Right cardiac atrium (tissue), 5 donors: ENCODE measurements at places on chromosomes 11 and 22.
A peak's percentile ranks its signal among the peaks of the same experiment; 100 is the strongest.

- DNase-seq = peak; percentile 86
These were observed 2.5 kb upstream of the RCN1 start for GRCh38 chr11:32088117-32088941.

DNA sequence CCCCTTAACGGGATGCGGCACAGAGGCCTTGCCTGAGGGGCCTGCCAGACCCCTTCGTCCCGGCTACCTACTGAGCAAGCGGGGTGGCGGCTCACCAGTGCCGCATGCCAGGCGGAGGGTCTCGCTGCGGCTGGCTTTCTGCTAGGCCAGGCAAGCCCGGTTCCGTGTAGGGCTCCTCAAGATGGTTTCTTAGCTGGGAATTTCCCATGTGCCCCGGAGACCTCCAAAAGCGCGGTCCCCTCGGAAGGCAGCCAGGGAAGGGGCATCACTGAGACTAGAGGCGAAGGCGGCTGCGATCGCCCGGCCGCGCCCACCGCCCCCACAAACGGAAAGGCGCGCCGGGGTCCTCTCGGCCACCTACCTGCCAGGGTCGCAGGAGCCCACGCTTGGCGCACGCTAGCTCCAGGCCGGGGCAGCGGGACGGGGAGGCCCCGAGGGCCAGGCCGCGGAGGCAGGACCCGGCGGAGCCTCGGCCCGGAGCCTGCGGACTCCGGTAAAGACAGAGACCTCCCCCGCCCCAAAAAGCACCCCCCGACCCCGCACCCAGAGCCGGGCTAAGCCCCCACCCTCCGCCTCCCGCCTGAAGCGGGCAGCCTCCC is 23.8 kb downstream of the MICAL3 start:
- peak; percentile 71 for DNase-seq

GRCh38 chr11:25485315-25485714 is 846.6 kb upstream of the ANO3 start:
- no peak for DNase-seq

DNA sequence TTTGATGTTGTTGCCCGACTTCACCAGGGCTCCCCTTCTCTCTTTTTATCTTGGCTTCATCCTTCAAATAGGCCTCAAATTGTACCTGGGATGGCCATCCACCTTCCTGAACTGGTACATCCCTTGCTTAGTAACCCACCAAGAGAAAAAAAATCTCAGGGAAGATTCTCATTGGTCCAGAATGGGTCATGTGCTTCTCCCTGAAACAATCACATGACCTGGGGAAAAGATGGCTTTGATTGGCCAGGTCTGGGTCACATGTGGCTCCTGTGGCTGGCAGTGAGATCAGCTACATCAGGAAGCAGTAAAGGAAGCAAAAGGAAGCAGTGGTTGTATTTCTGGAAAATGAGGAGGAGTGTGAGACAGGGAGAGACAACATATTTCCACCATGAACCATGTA is 540.2 kb downstream of the MIAT start:
- no peak for DNase-seq

DNA sequence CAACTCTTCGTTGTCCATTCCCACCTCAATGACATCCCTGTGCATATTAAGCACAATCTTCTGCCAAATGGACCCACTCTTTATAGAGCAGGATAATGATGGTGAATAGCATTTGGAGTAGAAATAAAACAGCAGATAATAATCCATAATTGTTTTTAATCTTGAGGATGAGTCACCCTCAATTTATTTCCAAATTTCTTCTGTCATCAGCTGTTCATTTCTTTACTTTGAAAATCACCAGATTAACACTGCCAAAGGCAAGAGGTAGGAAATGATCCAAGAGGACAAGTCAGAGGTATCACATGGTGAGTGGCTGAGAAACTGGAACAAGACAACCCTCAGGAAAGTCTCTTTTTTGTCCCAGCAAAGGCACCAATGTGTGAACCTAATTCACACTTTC is 7.3 kb upstream of the AMBRA1 start:
- DNase-seq = no peak

DNA sequence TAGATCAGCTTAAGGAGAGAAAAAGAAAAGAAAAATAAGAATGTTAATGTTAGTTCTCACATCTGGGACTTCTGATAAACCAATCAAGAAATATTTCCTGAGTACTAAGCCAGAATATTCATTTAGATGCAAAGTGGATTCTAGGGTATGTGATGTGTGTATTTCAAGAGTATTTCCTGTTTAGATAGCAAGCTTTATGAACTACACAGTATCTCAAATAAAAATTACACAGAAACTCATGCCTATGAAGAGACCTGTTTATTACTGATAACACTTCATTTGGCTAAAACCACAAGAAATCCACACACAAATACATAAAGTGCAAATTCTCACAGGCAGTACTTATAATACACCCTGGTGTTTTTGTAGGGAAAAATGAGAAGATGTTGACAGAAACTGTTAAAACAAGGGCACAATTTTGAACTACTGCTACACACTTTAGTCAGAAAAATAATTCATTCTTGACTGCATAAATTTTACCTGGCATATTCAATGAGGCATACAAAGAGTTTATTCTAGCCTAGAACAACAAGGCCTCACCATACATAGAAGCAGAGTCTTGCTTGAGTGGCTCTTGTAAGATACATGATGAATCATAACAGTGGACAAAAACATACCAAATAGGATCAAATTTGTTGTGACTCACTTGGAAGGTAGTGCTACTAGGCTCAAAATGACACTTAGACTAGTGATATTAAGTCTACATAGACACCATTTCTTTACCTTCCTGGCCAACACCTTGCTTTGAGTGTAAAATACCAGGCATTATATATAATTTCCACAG is 18.8 kb upstream of the P4HA3 start:
- no peak for DNase-seq

- DNase-seq = no peak
These were observed 9.1 kb upstream of the TAGLN start for GRCh38 chr11:117189941-117190544.

GRCh38 chr22:44112191-44112590 is 68.5 kb upstream of the PARVG start:
- DNase-seq = no peak

- DNase-seq = no peak
These were observed 14.1 kb downstream of the WT1 start for GRCh38 chr11:32420937-32421901.

GRCh38 chr11:103929170-103929903 is 107.1 kb upstream of the DDI1 start:
- DNase-seq = no peak

GRCh38 chr11:46335271-46335670 is 12.0 kb upstream of the DGKZ start:
- no peak for DNase-seq

- no peak for DNase-seq
These were observed 24.3 kb downstream of the AMOTL1 start for GRCh38 chr11:94792451-94792850.

GRCh38 chr11:108666373-108666772 is 1.5 kb downstream of the DDX10 start:
- no peak for DNase-seq

GRCh38 chr11:70798296-70798695 is 400.0 kb downstream of the CTTN start:
- DNase-seq = no peak

DNA sequence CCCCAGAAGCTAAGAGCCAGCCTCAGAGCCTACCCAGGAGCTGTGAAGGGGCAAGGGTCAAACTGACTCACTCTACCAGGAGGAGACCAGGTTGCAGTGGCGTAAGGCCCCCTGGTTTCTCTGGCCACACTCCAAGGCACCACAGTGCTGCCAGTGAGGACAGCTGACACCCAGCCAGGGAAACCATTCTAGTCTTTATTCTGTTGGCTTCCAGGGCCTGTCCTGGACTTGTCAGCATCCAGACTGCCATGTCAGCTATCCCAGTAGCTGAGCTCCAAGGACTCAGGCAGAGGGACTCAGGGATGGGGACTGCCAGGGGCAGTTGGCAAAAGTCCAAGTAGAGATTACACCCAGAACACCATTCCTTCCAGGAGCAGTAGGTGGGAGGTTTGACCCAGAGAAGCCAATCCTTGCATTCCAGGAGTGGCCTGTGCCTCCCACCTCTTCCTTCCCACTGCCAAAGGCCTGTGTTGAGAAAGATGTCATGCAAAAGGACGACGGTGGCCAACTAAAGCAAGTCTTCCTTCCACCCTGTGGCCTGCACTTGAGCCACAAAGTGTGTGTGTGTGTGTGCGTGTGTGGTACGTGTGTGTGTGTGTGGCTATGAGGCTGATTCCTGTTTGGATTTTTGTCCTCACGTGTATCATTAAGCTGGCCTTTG is 3.6 kb upstream of the MAPK8IP1 start:
- no peak for DNase-seq

- DNase-seq = peak; percentile 92
These were observed 62.5 kb upstream of the PPARA start for GRCh38 chr22:46087816-46088277.

DNA sequence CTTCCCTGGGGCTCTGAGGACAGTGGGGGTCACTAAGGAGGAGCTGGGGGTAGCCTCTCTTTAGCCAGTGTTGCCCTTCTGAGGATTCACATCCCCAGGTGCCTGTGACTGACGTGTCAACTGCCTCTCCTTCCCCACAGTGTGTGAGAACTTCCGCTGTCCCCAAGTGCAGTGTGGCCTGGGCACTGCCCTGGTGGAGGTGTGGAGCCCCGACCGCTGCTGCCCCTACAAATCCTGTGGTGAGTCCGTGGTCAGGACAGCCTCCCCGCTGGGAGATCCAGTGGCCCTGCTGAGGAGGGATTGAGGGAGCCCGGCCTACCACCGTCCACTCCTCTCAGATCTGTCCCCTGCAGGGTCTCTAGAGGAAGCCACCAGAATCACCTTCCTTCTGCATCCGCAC is 81.1 kb upstream of the MYOD1 start:
- no peak for DNase-seq

DNA sequence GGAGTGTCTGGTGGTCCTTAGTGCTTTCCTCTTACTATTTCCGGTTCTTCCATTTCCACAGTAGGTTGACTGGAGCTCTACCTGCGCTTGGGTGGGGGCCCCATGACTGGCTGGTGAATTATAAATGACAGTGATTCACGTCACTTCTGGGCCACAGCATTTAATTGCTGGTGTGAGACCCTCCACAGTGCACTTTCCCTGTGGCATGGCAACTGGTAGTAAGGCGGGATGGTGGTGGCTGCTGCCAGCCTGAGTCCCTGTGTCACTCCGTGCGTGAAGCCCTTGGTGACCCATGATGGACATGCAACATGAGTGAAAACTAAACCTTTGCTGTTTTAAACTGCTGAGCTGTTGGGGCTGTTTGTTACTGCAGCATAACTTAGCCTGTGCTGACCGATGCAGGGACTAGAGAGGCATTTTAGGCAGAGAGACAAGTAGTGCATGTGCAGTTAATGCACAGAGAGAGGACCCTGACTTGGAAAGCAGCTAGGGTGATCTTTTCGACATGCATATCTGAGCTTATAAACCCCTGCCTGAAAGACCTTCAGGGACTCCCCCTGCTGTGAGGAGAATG is 3.1 kb downstream of the PRDM11 start:
- DNase-seq = no peak

- DNase-seq = no peak
These were observed 48.0 kb upstream of the AMPD3 start for GRCh38 chr11:10407055-10407454.

- peak; percentile 81 for DNase-seq
These were observed 8.4 kb upstream of the CCKBR start for GRCh38 chr11:6251120-6251733.

- no peak for DNase-seq
These were observed 51.6 kb downstream of the SGSM1 start for GRCh38 chr22:24857576-24857975.

DNA sequence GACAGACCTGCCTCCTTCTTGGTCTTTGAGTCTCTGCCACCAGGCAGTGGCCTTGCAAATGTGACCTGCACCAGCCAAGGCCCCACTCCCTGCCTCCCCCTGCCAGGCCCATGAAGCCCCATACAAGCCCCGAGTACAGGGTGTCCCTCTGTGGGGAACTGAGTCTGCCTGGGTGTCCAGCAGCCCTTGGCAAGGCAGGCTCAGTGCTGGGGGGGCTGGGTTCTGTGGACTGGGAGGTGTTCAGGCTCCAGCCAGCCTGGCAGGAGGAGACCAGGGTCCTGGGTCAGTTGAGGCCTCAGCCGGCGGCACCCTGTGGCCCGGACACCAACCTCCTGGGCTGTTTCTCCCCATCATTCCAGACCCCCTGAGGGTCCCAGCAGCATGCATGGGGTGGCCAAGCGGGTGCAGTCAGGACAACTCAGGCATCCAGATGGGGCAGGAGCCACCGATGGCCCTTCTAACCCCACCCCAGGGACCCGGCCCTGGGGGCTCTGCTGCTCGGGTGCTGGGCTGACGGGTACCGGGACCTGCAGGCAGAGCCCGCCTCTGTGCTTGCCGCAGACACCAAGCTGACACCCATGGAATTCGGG is 5.7 kb downstream of the MUC5AC start:
- DNase-seq = peak; percentile 31

GRCh38 chr11:128226106-128226716 is 361.1 kb downstream of the ETS1 start:
- no peak for DNase-seq

- DNase-seq = no peak
These were observed 6.7 kb downstream of the SYNGR1 start for GRCh38 chr22:39356464-39356863.

DNA sequence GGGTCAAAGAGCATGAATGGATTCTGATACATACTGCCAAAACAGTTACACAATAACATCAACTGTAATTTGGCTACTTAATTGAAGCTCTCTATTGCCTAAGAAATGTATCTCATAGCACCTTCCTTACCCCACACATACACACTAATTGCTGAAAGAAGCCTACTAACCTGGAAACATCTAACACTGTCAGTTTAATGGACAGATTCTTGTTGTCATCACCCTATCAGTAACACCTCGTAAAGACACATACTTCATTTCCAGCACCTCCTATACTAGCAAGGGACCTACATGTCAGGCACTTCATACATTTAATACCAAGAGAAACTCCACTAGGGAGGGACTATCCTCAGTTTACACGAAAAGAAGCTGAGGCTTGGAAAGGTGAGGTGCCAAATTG is 9.9 kb downstream of the NAP1L4 start:
- no peak for DNase-seq

DNA sequence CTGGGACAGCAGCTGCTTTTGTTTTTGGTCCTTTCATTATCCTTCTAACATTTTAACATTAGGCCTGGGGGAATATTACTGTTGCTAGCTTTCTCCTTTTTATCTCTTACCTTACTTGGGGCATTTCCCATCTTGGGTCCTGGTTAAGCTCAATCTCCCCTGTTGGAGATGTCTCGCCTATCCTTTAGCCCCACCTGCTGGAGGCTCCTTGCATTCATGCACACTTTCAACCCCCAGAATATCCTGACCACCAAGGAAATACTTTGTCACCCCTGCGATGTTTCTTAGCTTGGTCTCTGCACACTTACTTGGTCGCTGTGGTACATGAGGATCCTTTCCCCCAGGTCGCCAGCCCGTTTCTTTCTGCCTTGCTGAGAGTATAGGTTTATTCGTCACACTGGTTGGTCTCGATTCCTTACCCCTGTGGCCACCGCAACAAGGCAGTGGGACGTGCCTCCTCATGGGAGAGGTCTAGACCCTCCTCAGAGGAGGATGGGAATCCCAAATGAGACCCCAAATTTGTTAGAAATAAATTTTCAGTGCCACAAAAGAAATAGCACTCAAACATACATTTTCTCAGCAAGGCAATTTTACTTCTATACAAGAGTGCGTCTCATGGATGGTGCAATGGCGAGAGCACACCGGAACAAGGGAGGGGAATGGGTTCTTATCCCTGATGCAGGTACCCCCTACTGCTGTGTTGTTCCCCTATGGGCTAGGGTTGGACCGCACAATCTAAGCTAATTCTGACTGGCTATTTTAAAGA is 5.4 kb upstream of the TXN2 start:
- no peak for DNase-seq
